ENCODE measurements at places on chromosomes 12 and 14.

- no peak for DNase-seq
Measured at GRCh38 chr12:123264642-123265041, 7.0 kb downstream of the CDK2AP1 start.

DNA sequence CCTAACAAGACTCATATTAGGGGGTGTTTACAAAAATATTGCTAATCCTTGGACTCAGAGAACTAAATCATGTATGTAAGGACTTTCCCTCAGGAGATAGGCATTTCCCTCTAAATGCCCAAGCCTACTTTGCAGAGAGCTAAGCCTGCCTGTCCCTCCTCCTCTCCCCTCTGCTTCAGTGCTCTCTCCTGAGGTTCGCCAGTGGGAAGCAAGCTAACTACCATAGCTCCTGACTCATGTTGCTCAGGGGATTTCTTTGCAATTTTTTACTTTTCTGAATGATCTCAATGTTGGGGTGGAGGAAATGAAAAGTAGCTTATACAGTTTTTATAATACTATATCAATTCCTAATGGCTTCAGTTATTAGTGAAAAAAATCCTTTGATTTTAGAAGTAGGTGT, 29.6 kb downstream of the IFT43 start:
- DNase-seq: no peak

DNA sequence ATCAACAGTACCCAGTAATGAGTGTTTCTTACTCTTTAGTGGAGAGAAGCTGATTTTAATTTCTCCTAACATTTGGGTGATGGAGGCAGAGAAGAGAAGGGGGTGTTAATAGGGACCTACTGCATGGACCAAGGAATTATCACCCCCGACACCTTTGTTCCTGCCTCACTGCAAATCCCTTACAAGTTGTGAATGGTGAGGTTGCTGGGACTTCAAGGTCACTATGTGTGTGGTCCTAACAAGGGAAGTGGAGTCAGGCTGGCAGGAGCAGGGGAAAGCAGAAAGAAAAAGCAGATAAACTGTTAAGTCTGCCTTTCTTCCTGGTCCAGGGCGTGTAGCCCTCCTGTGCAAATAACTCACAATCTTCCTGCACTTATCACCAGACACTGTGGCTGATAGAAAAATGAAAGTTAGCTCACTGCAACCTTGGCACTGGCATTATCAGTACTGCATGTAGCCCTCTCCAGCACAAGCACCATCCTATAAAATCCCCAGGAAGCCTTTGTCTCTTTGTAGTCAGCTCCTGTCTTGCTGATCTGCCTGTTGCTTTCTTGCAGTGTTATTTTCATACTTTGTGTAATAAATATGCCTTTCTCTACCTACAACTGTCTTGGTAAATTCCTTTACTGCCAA, 112.3 kb upstream of the DNM1L start:
- DNase-seq: no peak

DNA sequence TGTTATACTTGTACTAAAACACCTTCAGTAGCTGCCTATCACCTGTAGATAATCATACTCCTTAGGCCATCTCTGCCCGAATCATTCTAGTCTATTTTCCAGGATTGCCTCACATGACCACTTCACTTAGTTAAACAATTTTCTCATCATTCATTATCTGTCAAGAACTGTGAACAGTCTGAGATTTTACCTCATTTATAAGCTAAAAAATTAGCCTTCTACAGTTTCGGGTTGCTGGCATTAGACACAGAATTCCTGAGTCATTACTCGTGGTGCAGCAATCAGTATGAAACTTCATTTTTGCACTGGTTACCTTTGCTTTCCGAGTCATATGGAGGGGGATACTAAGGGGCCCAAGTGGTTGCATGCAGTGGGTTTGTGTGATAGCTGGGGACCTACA, 57.6 kb upstream of the OTOGL start:
- no peak for DNase-seq

DNA sequence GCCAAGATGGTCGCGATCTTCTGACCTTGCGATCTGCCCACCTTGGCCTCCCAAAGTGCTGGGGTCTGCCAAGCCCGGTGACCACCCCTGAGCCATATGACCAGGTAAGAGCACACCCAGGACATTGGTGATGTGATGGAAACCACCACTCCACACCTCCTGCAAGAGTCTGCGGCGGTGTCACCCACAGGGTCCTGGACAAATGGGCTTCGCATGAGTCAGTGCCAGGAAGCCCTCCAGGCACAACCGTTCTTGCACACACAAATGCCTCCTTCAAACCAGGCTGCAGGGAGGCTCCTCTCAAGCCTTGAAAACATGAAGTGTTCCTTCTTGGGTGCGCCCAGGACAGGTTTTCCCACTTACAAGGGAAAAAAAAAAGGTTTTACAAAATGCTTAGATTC, 16.6 kb downstream of the PITPNM2 start:
- no peak for DNase-seq

- DNase-seq: no peak
Measured at GRCh38 chr12:48442179-48442847, 30.0 kb upstream of the ANP32D start.

DNA sequence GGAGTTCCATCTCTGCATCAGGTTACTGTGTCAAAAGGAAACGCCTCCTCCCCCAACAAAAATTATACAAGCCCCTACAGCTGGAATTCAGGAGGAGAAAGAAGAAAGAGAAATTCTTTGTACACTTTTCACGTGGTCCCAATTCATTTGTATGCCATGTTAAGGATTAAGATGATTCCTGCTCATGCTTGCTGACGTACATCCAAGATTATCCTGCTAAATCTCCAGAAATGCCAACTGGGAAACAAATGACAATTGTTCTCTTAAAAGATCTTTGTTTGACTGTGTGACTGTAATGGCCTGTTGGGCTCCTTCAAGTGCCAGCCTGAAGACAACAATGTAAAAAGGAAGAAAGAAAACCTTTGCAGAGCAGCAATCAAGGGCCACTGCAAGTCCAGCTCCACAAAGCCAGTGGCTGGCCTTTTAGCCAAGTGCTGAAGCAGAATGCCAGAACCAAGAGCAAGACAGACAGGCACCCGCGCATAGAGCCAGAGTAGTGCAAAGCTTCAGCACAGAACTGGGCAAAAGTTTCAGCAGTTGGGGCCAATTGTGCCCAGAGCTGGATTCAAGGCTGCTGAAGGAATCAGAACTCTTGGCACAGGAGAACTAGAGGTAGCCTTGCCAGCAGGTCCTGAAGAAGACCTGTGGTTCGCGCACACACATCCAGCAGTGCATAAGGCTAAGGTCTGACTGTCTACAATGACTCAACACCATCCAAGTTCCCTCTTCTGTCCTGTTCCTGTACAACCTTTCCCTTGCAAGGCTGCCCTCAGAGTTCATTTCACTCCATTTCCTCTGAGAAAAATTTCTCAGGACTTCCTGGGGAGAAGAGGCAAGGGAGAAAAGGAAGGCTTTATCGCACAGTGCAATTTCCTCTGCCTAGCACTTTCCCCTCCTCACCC, 209.7 kb upstream of the BMP4 start:
- DNase-seq: no peak

DNA sequence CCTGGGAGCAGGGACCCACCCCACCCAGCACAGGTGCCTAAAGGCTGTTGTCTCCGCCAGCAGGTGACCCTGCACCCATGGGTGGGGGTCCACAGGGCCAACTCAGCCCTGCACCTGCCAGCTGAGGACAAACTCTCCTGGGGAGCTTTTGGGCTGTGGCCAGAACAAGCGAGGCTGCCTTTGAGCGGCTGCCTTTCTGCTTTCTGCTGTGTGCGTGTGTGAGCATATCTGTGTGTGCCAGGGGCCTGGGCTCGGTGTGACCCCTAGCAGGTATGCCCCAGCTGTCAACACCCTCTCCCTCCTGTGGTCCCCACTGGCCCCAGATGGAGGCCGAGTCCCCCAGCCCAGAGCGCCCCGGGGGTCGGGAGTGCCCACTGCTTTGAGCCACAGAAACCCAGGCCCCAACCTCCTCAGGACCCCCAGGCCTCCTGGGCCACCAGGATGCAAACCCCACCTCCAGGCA, 25.9 kb upstream of the GPR132 start:
- DNase-seq: no peak

GRCh38 chr12:25054783-25055144, 105.9 kb upstream of the BCAT1 start:
- no peak for DNase-seq

- no peak for DNase-seq
Measured at GRCh38 chr12:113860059-113860820, 105.9 kb downstream of the RBM19 start.

GRCh38 chr12:96719660-96720362, 187.2 kb upstream of the NEDD1 start:
- no peak for DNase-seq

DNA sequence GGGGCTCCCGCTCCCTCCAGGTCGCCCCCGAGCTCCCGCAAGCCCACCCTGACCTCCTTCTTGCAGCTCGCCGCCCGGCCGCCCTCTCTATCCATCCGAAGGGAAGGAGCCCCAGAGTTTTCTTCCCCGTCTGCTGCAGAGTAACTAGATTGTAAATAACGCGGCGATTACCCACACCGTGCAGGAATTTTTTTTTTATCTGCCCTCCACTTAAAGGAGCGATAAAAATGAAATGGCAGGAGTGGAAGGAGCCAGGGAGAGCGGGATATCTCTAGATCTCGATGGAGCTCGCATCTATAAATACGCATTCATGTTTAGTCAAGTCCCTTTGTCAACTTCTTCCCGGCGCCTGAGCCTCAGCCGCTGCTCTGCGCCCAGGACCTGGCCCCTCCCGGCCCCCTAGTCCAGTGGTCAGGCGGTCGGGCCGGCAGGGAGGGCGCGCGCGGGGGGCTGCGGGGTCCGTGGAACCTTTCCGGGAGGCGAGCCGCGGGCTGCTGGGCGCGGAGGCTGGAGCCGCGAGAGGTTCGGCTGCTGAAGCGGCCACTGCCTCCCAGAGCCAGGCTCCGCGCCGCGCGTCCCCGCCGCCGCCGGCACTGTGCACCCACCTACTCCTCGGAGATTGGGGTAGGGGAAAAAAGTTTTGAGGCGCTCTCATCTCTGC, 386.0 kb downstream of the BCAT1 start:
- no peak for DNase-seq

DNA sequence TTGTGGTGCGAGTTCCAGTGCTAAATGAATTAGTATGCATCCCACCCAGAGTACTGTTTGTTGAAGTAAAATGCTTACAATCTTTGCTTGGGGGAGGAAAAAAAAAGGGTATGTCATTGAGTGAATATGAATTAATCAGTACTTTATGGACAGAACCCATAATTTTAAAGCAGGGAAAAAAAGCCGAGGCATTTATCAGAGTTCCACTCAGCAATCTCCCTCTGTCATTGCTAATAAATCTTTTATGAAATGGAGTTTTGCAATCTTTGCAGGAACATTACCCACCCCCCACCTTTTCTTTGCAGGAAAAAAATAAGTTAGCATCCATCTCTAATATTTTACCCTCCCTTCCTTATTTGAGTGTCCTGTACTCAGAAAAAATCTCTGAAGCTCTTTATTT, 127.9 kb upstream of the TMPO start:
- no peak for DNase-seq

DNA sequence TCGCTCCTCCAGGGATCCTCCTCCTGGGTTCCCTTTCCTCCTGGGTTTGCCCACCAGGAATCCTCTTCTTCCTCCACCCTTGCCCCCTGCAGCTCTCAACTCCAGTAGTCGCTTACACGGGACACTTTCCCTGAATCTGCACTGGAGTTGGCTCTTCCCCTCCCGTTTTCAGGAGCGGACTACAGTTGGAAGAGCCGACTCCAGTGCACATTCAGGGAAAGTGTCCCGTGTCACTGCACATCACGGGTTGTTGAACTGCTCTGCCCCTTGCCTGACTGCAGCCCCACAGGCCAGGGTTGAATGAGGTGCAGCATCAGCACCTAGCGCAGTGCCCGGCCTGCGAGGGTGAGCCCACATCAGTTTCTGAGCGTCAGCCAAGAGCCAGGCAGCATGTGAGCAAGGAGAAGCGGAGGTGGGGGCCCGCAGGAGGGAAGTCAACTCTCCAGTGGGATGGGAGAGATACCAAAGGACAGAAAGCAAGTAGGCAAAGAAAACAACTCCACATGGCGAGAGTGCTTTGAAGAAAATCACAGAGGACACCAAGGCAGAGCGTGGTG, 13.1 kb downstream of the RAPGEF3 start:
- DNase-seq: no peak

DNA sequence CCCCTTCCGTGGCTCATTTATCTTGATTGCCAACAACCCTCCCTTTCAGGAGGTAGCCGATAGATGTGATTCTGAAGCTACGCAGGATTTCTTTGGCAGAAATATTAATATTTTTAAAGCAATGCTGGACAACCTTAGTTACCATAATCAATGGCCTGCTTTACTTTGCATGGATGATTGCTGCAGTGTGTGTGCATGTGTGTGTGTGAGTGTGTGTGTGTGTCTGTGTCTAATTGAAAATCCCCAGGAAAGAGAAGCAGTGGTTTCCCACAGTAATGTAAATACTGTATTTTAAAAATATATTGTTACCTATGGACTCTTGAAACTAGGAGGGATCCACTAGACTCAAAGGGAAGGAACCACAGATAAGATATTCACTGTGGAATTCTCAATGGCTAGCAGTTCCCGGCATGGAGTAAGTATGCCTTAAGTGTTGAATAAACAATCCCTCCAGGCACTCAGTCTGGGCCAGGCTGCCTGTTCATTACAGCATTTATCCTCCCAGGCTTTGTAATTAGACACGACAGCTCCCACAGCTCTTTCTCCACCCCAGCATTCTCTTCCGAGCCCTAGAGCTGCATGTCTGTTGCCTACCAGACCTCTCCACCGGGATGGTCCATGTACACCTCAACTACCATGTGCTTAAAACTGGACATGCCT, 22.5 kb upstream of the C14orf132 start:
- no peak for DNase-seq

DNA sequence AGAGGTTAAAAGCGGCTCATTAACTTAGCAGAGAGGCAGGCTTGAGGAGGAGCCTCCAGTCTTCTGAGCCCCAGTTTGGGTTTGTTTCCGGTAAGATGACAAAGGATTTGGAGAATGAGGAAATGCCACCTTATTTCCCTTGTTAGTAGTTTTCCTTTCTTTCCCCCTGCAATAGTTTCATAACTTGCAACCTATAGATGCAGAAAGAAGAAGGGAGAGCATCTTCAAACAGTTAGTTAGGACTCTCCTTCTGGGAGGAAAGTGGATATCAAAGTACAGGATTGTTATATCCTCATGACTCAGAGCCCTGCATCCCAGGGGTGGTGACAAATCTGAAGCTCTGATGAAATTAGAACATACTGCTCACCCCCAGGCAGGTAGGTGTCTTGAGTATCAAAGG, 180.7 kb upstream of the SLC38A2 start:
- no peak for DNase-seq

DNA sequence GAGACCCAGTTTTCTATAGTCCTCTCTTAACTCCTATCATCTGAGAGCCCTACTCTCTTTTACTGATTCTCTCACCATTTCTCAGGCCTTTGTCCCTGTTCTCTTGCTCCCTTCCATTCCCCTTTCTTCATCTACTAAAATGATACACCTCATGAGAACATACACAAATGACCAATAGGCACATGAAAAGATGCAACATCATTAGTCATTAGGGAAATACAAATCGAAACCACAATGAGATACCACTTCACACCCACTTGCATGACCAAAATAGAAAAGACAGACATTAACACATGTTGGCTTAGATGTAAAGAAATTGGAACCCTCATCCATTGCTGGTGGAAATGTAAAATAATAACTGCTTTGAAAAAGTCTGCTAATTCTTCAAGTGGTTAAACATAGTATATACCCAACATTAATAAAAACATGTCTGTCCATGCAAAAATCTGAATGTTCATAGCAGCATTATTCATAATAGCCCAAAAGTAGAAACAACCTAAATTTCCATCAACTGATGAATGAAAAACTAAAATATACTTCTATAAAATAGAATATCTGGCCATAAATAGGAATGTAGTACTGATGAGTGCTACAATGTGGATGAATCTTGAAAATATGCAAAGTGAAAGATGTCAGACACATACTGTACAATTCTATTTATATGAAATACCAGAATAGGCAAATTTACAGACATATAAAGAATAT, 66.0 kb downstream of the DENND5B start:
- DNase-seq: no peak
